ENCODE measurements at places on chromosomes 11 and 22.

DNA sequence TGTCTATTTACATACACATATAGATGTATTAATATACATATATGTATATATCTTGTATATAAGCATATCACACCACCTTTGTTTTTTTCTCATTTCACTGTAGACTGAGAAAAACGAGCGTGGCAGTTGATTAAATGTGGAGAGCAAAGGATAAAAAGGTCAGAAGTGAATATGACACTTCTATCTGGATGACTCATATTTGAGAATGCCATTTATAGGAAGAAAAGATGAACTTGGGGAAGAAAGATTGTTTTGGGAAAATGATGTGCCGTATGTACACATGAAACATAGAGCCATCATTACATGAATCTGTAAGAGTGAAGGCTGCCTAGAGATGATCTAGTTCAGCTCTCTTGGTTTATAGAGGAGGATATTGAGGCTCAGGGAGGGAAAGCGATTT lies 28.7 kb downstream of the AMOTL1 start:
- no peak for DNase-seq

DNA sequence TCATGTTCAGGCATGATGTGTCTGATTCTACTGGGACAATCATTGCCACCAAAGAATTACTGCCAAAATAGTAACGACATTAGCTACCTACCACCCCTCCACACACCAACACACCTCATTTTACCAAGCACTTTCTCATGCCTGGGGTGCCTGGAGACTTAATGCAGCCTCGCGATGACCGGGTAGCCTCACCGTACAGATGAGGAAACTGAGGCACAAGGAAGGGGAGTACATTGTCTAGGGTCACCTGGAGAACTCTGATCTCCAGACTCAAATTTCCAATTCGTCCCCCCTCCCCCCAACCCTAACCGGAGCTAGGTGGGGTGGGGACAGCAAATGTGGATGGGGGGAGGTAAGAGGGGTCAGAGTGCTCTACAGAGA lies 2.7 kb upstream of the RTN4RL2 start:
- no peak for DNase-seq

- no peak for DNase-seq
These were observed 12.2 kb downstream of the KCTD17 start for GRCh38 chr22:37063431-37064420.

DNA sequence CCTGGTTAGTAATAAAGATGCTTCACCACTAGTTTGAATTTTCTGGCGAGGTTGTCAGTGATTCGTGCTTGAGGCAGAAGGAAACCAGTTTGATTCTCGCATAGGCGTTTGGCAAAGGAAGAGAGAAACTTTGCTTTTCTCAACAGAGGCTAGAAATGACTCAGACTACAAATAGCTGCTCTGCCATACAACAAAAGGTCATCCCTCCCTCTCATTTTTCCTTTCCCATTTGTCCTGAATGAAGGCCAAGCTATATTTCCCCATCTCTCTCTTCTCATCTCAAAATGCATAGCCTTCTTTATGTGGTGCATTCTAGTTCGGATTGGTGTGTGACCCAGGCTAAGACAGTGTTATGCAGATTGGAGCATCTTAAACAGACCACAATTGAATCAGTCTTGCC lies 741.4 kb downstream of the NTM start:
- peak; percentile 90 for DNase-seq

- peak; percentile 87 for DNase-seq
These were observed 15.6 kb downstream of the TMEM184B start for GRCh38 chr22:38257181-38257580.

- peak; percentile 75 for DNase-seq
These were observed 6.3 kb upstream of the KDELR3 start for GRCh38 chr22:38461414-38462081.

DNA sequence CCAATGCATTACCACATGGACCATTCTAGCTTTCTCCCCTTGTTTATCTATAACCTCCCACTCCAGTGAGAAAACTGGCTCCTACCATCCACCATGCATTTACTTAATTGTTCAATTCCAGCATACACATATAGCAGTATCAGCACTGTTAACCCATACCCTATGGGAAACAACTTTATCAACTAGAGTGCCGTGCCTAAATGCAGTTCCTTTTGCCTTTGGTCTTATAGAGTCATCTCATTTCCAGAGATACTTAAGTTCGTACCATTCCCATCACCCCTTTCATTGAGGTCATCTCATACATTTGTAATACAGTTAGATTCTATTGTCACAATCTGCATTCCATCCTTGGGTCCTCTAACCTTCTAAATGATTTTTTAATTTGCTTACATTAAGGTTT lies 86.9 kb downstream of the PARVA start:
- DNase-seq = no peak

DNA sequence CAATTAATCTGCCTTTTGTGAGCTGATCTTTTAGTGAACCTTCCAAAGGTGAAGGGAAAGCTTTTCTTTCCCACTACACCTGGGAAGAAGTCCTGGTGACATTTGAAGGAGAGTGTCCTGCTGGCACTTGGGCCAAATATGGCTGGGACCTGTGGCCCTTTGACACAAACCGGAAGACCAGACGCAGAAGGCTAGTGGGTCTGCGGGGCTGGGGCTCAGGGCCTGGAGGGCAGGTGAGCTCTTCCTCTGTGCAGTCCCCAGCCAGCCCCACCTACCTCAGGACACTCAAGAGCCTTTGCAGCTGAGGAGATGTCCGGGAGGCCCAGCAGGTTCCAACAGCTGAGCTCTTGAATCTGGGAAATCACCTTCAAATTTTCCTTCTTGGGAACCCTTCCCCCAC lies 138.0 kb upstream of the THY1 start:
- DNase-seq = no peak

DNA sequence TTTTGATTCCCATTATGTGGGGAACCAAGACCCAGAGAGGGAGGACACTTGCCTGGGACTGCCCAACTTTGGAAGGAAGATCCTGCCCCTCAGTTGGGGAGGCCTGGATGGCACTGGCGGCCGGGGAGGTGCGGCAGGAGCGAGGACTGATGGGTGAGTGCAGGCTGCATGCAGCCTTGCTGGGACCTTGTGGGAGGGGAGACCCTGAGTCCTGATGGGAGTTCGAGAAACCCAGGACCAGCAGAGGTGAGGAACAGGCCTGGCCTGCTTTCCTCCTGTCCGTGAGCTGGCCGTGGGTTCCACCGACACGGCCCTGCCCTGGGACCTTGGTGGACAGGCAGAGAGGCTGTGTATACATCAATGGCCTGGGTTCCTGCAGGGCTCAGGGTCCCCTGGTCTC lies 19.3 kb upstream of the SMIM38 start:
- DNase-seq = no peak

GRCh38 chr11:134764367-134764766 lies 352.3 kb upstream of the B3GAT1 start:
- DNase-seq = no peak

GRCh38 chr11:32044158-32044863 lies 46.6 kb upstream of the RCN1 start:
- no peak for DNase-seq

- DNase-seq = no peak
These were observed 34.2 kb upstream of the EHF start for GRCh38 chr11:34586488-34587281.

DNA sequence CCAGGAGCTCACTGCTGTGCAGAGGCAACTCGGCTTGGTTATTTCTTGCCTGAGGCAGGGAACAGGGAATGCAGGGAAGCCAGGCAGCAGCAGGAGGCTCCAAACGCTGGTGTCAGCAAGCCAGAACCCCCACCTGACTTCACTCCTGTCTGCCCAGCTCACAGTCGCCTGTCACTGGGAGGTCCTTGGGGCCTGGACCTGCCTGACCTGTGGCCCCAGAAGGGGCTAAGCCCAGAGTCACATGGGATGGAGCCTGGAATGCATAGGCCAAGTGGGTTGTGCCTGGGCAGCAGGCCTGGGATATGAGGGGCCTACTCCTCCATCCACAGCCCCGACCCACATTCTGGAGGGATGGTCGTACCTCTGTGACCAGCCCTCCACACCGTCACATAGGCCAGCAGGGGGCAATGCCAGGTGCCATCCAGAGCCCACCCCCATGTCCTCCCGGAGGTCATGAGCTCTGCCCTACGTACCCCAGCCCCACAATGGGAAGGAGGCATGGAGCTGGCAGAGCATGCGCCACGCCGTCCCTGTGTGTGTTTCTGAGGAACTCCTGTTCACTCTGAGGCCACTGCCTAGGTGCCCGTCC lies 5.2 kb downstream of the RASSF7 start:
- DNase-seq = no peak

GRCh38 chr11:45343444-45343843 lies 57.3 kb upstream of the SYT13 start:
- DNase-seq = no peak

DNA sequence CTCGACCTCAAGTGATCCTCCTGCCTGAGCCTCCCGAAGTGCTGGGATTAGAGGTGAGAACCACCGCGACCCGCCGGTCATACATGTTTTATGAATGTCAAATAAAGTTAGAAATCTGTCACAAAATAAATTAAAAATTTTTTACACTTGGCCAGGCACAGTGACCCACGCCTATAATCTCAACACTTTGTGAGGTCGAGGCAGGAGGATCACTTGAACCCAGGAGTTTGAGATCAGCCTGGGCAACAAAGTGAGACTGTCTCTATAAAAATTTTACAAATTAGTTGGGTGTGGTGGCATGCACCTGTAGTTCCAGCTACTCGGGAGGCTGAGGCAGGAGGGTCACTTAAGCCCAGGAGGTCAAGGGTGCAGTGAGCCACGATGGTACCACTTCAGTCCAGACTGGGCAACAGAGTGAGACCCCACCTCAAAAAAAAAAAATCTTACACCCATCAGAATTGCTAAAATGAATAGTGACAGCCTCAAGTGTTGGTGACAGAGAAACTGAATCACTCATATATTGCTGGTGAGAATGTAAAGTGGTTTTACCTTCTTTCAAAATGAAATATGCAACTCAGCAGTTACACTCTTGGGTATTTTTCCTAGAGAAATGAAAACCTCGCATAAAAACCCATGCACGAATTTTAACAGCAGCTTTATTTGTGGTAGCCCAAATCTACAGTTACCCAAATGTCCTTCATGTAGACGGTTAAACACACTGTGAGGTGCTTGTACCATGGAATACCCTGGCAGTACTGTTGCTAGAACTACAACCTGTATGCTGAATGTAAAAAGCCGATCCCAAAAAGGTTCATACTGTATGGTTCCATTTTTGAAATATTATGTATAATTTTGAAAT lies 55.4 kb downstream of the MED15 start:
- no peak for DNase-seq
